ENCODE measurements at places on chromosomes 2 and 18.

- peak; percentile 60 for DNase-seq
Measured at GRCh38 chr2:217835931-217836891, 166.6 kb downstream of the TNS1 start.

DNA sequence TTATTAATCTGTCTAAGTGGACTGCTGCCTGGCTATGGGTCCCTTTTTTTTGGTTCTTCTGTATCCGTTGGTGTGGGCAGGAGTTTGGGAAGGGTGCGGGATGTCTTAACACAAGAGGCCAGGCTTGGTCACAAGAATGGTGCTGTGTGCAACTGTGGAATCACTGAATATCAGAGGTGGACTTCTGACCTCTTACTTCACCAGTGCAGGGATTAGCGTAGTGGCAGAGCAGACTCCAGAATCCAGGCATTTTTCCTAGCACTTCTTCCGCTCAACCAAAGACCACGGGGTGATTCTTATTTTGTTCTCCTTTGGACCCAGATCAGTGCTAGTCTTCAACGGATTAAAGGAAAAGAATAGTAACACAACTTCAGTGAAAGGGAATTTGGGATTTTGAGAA is 254.3 kb upstream of the TNP1 start:
- DNase-seq = no peak

DNA sequence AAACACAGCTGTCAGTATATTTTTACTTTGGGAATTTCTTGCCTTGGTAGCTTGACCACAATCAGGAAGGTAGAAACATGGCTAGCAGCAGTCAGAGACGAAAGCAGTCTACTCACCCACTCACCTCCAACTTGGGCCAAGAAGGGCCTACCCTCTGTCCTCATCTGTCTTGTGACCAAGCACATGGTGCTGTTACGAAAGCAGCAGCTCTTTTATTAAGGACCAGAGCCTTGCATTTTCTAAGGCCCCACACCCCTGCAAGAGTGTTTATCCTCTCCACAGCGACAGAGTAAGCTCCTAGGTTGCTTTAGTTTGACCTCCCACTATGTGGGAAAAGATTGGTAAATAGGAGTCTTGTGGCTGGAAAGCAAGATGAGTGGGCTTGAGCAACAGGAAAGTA is 31.3 kb upstream of the MSTN start:
- DNase-seq = no peak

- DNase-seq = peak; percentile 88
Measured at GRCh38 chr2:46315103-46315890, 18.1 kb downstream of the EPAS1 start.

- peak; percentile 19 for DNase-seq
Measured at GRCh38 chr18:67199993-67200617, 316.4 kb downstream of the DSEL start.

- DNase-seq = no peak
Measured at GRCh38 chr2:224099861-224100643, 61.0 kb upstream of the SERPINE2 start.

DNA sequence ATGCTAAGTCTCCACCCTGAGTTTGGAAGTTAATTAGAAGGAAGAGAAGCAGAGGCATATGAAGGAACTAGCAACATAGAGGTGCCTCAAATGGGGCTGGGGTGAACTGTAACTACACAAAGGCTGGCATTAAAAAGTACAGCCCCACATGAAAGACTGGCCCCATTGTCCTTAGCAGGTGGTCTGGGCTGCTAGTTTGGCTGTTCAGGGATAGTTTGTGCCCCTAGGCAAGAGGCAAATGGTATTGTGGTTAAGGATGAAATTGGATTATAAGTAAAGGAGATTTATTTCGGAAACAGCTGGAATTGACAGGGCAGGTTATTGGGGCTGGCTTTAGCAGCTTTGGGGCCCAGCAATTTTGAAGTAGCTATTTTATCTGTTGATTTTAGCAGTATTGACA is 365.7 kb upstream of the TNP1 start:
- DNase-seq = no peak
